ENCODE measurements at places on chromosomes 4 and X.
A peak's percentile ranks its signal among the peaks of the same experiment; 100 is the strongest.

DNA sequence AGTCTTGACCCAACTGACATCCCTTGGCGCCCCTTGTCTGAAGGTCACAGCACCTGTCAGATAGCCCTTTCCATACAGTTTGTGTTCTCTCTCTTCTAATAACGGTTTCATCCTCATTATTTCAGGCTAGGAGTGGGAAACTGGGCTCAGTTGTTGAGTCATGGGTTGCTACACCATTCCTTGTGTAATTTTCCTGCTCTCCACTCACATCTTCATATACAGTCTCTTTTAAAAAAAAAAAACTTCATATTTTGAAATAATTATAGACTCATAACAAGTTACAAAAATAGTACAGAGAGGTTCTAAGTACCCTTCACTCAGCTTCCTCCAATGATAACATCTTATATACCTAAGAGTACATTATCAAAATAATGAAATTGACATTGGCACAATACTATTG lies 60.2 kb upstream of the GRPR start:
- H3K27me3 ChIP-seq: peaks cover 3% of the 10 kb centered on the region
- DNase-seq: no peak
- H3K36me3 ChIP-seq: no peaks in the 10 kb centered on the region
- no peaks in the 10 kb centered on the region for H3K4me1 ChIP-seq
- H3K4me3 ChIP-seq: no peak overlapping the region

- no peaks in the 10 kb centered on the region for H3K36me3 ChIP-seq
- no peaks in the 10 kb centered on the region for H3K4me1 ChIP-seq
- no peak overlapping the region for H3K4me3 ChIP-seq
- no peak overlapping the region for H3K27ac ChIP-seq
- DNase-seq: no peak
- no peaks in the 10 kb centered on the region for H3K27me3 ChIP-seq
Measured at GRCh38 chr4:12562476-12563140, 921.5 kb downstream of the RAB28 start.

GRCh38 chr4:146051728-146052391 lies 113.2 kb upstream of the ZNF827 start:
- H3K36me3 ChIP-seq: peaks cover 12% of the 10 kb centered on the region
- H3K4me3 ChIP-seq: peak overlapping the region; percentile 62
- H3K27me3 ChIP-seq: peaks cover 2% of the 10 kb centered on the region
- H3K27ac ChIP-seq: peak overlapping the region; percentile 71
- DNase-seq: peak; percentile 66

DNA sequence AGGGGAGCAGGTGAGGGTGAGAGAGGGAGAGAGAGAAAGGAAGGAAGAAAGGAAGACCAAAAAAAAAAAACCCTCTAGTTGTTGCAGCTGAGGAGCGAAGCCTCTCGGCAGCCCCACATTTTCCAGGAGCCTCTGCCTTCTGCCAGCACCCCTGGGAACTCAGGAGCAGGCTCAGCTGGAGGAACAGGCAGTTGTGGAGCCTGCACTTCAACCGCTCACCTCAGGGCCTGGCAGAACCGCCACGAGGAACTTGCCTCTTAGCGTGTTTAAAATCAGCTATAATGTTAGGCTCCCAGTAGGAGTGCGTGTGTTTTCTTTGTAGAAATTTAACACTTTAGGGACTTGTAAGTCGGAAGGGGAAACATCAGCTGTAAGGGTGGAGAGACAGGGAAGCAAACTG lies 65.7 kb downstream of the SEL1L3 start:
- H3K27me3 ChIP-seq: peaks cover 1% of the 10 kb centered on the region
- peak overlapping the region; percentile 93 for H3K27ac ChIP-seq
- peaks cover 39% of the 10 kb centered on the region for H3K4me1 ChIP-seq

GRCh38 chr4:88054901-88055300 lies 47.5 kb downstream of the PKD2 start:
- peak; percentile 38 for DNase-seq
- no peak overlapping the region for H3K27ac ChIP-seq
- peaks cover 17% of the 10 kb centered on the region for H3K36me3 ChIP-seq
- H3K4me3 ChIP-seq: no peak overlapping the region
- no peaks in the 10 kb centered on the region for H3K27me3 ChIP-seq

DNA sequence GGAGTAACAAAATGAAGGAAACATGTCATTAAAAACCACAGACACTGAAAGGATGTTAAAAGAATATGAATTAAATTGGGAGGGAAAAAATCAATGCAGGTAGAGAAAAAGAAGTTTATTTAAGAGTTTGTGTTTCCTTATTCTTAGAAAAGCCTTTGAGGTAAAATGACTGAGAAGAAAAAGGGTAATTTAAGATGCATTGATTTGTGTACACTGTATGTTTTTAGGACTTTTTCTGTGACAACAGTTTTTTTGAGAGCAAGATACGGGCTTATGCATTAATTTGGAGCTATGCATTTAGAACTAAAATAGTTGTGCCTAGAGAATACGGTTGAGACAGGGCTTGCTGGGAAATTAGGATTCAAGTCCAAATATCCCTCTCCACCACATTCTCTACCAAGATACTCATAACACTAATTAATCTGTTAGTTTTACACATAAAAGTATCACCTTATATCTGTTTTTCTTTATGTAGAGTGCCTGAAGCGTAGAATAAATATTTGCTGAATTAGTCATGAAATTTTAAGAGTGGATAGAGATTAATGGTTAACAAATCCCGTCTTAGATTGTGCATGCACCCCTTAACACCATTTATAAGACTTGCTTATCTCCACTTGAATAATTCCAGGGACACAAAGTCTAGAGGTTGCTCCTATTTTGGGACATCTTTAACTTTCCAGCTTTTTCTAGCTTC lies 232.5 kb downstream of the PCDH7 start:
- no peak overlapping the region for H3K27ac ChIP-seq
- no peaks in the 10 kb centered on the region for H3K4me1 ChIP-seq
- no peaks in the 10 kb centered on the region for H3K36me3 ChIP-seq
- no peak overlapping the region for H3K4me3 ChIP-seq
- no peak for DNase-seq

GRCh38 chrX:100328351-100328750 lies 81.7 kb downstream of the PCDH19 start:
- H3K27me3 ChIP-seq: no peaks in the 10 kb centered on the region
- DNase-seq: no peak
- no peak overlapping the region for H3K4me3 ChIP-seq

All from HFFc6 (cell line).